ENCODE measurements at places on chromosomes 5 and 9. TPM values are rescaled to one million over a fixed set of nuclear protein-coding genes. Genes with fewer than 3 reads are reported as not detected.

DNA sequence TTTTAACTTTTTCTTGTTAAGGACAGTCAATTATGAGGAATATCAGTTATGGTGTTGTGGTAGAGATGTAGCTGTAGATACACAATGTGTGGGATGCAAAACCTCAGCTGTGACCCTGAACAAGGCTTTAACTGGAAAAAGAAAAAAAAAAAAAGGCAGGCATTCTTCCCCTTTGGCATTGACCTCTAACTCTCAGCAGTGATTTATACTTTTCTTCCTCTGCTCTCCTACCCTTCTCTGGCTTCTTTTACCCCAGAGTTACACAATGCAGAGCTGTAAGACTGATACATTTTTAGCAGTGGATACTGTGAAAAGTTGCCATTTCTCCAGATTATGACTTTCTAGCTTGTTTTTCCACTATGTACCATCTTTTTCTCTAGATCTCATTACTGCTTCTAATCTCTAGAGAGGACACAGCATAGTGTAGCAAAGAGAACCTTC lies 2.0 kb downstream of the CTNNAL1 start:
- no peak for DNase-seq

GRCh38 chr9:92941861-92942260 lies 5.5 kb upstream of the FGD3 start:
- no peak for DNase-seq

GRCh38 chr9:137750566-137750965 lies 127.0 kb upstream of the CACNA1B start:
- no peak for DNase-seq

DNA sequence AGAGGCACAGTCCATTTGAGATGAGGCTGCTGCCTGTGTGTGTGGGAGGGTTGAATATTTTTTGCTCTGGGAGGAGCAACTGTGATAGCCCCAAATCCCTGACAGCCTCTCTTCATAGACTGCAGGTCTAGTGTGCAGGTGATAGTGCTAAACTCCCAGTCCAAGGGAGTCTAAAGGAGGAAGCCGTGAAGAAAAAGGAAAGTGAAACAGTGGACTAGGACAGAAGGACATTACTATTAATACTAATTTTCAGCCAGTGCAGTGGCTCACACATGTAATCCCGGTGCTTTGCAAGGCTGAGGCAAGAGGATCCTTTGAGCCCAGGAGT lies 295.0 kb downstream of the PDE4D start:
- DNase-seq, result peak; percentile 56

- no peak for DNase-seq
Measured at GRCh38 chr5:157175071-157175612, 5.5 kb upstream of the ITK start.

DNA sequence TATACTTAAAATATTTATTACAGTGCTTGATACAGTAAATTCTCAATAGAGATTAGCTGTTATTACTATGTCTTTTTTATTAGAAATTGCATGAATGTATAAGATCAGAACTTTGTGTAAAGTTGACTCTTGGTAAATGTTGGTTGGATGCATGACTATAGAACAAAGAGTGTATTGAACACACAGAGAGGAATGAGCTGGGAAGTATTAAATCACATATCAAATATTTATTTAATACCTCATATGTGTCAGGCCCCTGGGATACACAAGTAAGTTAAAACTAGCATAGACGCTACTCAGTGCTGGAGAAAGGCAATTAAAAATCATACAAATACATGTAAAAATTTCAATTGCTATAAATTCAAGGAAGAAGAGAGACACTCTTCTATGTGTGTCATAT lies 550.7 kb upstream of the TLE4 start:
- DNase-seq, result no peak

The TEX48 gene
- not detected for total RNA-seq

The SV2C gene
- total RNA-seq, result not detected

- no peak for DNase-seq
Measured at GRCh38 chr5:77851176-77852067, 75.3 kb upstream of the TBCA start.

GRCh38 chr9:126472198-126472947 lies 141.4 kb upstream of the LMX1B start:
- DNase-seq, result no peak

GRCh38 chr5:313265-313664 lies 8.2 kb upstream of the AHRR start:
- DNase-seq, result no peak

GRCh38 chr5:61055434-61056006 lies 106.7 kb downstream of the SMIM15 start:
- peak; percentile 57 for DNase-seq

The SLC36A2 gene
- not detected for total RNA-seq

The CKMT2 gene
- total RNA-seq, result 4.7 TPM

GRCh38 chr5:63602971-63603370 lies 359.3 kb downstream of the HTR1A start:
- no peak for DNase-seq

The FAM153A gene
- not detected for total RNA-seq

DNA sequence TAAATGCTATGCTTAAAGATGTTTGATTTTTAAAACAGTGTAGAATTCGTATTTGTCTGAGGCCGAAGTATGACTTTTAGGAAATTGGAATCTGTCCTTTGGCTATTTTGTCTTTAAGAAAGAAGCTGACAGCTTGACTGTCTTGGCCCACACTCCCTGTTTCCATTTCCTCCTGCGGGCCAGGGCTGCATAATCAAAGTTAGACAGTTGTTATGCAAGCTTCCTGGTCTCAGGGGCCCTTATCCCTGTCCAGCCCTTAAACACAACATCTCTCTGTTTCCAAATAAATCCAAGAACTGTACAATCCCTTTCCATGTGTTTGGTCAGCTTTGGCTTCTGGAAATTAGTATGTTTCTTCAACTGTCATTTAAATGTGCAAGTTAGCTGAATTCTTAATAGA lies 54.6 kb upstream of the ECM2 start:
- DNase-seq, result no peak

GRCh38 chr9:18189871-18190670 lies 283.9 kb upstream of the ADAMTSL1 start:
- DNase-seq, result no peak

The MTX3 gene
- total RNA-seq, result 21.0 TPM

- peak; percentile 99 for DNase-seq
Measured at GRCh38 chr9:106892632-106893031, 29.7 kb downstream of the ZNF462 start.

DNA sequence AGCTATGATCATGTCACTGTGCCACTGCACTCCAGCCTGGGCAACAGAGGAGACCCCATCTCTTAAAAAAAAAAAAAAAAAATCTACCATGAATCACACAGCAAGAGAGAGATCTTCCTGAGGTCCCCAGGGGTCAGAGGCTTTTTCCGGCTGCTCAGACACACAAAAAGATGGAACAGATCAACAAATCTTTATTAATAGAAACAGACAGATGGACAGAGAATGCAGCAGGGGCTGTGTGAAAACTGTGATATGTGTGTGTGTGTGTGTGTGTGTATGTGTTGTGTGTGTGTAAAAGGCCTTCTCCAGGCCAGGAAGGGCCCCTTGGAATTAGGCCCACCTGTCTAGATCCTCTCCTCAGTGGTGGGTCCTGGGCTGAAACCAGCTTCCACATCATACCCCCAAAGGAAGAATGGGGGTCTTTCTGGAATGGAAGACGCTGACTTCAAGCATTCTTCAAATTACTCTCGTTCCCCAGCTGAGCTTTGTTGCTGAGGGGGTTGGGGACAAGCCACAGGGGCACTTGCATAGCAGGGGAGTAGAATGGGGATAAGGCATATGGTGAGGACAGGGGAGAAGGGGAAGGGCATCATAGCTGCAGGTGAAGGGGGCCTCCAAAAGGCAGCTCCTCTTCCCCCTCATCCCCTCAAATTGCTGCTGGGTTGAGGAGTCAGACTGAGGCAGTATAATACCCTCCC lies 2.9 kb downstream of the SIGMAR1 start:
- DNase-seq, result no peak

The SPINK6 gene
- total RNA-seq, result 0.89 TPM

All from A172 (cell line).